Left ventricle myocardium inferior (tissue), 1 donor: ENCODE measurements at places on chromosomes 5 and 9. TPM values are rescaled to one million over a fixed set of nuclear protein-coding genes. Genes with fewer than 3 reads are reported as not detected.

DNA sequence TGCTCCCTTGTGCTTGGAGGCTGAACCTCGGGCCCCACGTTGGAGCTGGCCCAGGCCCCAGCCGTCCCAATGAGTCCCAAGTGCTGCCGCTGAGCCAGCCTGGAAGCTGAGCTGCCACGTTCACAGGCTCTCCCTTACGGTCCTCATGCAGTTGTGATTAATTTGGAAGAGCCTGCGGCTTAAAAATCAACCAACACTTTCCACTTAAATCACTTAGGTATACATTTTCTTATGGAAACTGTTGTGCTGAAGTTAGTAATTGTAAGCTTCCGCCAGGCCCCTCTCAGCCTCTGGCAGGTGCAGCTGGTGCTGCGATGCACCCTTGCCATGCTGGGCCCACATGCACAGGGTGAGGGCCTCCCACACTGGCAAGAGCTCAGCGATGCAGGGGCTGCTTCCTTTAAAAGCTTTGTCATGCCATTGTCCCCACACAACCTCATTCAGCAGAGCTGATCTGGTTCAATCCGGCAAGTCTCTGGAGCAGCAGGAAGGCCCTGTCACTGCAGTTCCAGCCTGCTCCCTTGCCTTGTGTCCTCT is 61.0 kb downstream of the IPPK start:
- DNase-seq: peak; percentile 78

- no peak for DNase-seq
Measured at GRCh38 chr5:150303660-150304386, 1.1 kb upstream of the ARSI start.

GRCh38 chr5:139652788-139653241 is 4.7 kb downstream of the CXXC5 start:
- peak; percentile 14 for DNase-seq

GRCh38 chr9:78510035-78510434 is 213.1 kb downstream of the PSAT1 start:
- no peak for DNase-seq

- no peak for DNase-seq
Measured at GRCh38 chr9:136596630-136597031, 50.8 kb upstream of the NOTCH1 start.

TAS2R1 gene
- total RNA-seq: not detected

ECSCR gene
- total RNA-seq: 20.9 TPM
